ENCODE measurements at places on chromosomes 5 and 9.

- no peak for DNase-seq
Observed at GRCh38 chr5:81359108-81359507, 34.8 kb downstream of the ACOT12 start.

DNA sequence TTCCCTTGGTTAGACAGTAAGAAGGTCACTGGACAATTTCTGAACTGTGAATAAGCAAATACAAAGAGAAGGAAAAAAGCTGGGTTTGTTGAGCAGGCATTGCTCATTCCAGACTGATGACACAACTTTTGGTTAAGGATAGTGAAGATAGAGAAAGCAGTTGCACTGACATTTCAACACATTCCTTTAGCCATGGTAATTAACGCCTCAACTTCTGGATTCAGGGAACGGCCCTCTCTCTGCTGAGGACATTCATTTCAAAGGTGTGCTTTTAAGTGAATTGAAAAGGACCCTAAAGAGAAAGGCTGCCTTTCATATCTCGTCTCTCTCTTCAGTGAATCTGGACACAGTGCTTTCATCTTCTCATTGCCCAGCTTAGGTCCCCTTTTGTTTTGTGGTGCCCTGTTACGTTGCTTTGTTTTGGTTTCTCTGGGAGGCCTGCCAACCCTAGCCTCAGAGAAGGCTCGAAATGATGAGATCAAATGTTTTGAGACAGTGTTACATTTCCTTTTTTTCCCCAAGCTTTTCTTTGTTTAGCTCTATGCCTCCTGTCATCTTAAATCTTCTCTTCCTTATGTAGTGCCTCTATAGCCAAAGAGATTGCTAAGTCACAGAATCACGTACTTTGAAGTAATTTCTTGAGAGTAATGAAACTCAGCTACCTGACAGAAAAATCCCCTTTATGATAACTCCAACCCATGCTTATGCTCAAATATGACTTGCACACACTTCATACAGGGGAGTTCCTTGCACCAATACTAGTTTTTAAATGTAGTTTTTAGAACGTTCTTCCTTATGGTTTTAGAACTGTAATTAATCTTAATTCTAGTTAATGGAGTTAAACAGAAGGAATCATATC is 94.4 kb upstream of the IFNE start:
- peak; percentile 80 for DNase-seq

- no peak for DNase-seq
Observed at GRCh38 chr5:85159395-85159794, 774.7 kb upstream of the EDIL3 start.

DNA sequence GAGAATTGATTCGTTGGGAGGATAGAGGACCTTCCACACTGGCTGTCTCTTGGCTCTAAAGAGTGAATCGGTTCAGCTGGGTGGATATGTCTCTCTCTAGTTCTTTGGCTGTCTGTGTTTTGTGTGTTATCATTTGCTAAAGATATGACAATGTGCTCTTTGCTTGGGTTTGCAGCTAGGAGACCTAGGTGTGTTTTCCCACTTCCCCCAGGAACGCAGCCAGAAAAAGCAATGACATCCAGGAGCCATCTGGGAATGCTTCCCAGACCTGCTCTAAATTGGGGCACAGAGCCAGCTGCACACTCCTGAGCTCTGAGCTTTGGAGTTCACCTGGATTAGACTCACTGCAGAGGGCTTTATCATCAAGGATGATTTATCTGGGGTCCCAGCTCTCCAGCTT is 12.8 kb upstream of the PDZD2 start:
- no peak for DNase-seq

DNA sequence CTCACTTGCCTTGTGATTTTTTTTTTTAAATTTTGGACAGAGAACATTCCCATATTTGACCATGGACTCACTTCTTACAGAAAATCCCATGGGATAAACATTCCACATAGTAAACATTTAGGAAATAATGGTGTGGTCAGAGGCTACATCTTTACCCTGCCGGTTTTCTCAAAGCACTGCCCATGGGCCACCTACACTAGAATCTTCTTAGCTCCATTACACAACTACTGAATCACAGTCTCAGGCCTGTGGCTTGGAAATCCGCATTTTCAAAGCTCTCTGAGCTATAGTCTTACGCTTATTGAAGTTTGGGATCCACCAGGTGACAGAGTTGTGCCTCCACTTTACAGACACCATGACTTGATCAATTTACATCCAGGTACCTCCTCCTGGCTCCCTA is 39.4 kb downstream of the ALG2 start:
- DNase-seq: no peak

- DNase-seq: no peak
Observed at GRCh38 chr9:99823681-99824377, 2.1 kb downstream of the NR4A3 start.

- DNase-seq: no peak
Observed at GRCh38 chr5:12690361-12690760, 786.1 kb upstream of the CTNND2 start.

DNA sequence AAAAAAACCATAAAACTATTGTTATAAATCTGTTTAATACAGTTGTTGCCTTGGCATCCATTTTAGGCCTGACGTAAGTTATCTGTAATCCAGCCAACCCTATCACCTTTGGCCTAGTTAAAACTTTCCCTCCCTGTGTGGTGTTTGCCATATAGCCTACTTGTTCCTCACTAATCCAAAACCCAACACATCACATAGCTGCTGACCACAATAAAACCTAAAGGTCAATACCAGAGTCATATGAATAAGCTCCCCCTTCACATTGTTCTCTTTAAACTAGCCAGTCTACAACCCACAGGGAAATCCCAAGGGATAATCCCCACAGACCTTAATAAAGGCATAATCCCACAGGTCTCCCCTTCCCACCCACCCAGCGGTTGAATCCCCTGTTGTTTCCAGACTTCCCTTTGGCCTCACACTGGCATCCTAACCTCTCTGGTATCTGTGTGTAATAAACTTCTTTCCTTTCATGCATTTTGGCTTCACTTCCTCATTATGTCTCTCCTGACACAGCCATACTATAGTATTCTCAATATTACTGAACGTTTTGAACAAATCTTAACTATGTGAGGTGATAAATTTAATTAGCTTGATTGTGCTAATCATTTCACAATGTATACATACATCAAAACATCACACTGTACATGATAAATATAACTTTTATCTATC is 50.8 kb downstream of the DTWD2 start:
- DNase-seq: no peak

GRCh38 chr9:15738011-15738410 is 185.2 kb downstream of the CCDC171 start:
- DNase-seq: no peak

- DNase-seq: peak; percentile 16
Observed at GRCh38 chr5:175133185-175133584, 310.8 kb downstream of the DRD1 start.

DNA sequence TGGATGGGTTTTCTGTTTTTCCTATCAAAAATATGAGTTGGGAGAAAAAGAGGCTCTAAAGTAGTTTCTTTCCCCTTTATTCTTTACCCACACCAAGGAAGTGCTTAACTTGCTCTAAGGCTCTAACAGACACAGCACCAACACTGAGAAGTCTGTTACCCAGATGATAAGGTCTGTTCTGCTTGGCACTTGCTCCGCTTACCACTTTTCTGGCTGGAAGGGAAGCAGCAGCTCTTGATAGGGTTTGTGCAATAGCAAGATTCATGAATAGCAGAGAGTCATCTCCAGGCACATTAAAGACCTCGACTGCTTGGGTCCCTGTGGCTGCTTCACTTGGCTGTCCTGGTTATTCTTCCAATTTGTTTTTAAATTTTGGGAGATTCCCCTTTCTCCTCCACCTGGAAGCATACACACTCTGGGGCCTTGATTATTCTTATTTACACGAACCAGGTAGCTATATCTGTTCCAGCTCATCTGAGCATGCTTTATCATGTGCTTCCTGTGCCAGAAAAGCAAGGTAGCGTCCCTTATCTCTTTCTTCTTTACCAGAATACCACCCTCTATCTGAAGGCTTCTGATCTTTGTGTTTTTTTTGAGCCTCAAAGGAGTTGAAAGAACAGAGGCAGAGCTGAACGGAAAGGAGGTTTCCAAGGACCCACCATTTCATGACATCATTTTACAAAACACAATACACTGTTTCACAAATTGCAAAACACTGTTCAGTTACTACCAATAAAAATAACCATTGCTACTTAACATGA is 24.8 kb downstream of the PPP3R2 start:
- no peak for DNase-seq

DNA sequence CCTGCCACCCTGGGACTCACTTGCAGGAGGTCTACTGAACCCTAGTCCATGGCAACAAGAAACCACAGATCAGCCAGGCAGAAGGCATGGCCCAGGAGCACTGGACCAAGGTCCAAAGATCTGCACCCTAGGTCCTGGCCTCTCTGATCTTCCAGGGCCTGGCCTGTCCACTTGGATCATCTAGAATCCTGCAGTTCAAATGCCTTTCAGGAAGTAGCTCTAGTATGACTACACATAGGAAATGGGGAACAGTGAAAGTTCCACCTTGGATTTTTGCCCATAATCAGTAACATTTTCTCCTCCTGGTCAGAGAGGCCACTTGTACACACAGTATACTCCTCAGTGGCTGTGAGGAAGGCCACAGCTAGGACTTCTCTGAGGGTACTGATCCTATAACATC is 11.5 kb downstream of the ANXA6 start:
- no peak for DNase-seq

DNA sequence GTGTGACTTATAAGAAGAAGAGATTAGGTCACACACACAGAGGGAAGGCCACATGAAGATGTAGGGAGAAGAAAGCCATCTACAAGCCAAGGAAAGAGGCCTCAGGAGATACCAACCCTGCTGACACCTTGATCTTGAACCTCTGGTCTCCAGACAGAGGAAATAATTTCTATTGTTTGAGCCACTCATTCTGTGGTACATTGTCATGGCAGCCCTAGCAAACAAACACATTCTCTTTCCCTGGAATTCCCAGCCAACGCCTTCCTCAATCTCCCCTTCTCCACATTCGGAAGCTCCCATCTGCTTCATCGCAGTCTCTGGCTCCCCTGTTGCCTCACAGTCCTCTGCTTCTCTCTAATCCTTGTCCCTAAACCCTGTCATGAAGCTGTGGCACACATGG is 16.7 kb downstream of the PTGS1 start:
- DNase-seq: no peak

- no peak for DNase-seq
Observed at GRCh38 chr5:87551911-87552310, 139.2 kb upstream of the CCNH start.

- no peak for DNase-seq
Observed at GRCh38 chr9:117354244-117354847, 60.5 kb downstream of the ASTN2 start.

GRCh38 chr5:114857941-114858551 is 311.7 kb downstream of the TRIM36 start:
- DNase-seq: no peak

DNA sequence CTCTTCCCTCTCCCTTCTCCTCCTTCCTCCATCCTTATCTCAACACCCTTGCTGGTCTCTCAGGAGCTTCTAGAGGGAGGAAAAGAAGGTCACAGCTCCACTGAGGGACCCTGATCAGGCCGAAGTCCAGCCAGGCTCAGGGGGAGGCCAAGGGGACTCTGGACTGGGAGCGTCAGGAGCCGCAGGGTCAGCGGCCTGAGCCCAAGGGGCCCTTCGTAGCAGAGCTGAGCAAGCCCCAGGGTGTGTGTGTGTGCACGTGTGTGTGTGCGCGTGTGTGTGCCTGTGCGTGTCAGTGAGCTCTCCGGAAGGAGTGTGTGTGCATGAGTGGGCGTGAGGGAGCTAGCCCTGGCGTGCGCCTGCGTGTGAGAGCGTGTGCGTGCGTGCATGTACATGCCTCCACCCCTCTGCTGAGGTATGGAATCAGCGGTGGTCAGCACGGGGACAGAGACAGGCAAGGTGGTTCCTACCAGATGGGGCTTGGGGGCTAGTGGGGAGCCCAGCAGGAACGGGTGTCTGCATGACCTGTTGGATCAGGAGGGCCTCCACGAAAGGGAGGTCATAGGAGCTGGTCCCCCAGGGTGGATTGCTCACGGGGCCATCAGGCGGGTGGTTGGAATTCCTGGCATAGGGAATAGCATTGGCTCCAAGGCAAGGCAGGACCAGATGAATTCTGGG is 10.0 kb upstream of the AGPAT2 start:
- no peak for DNase-seq

GRCh38 chr9:34505370-34506120 is 17.2 kb downstream of the ENHO start:
- no peak for DNase-seq

DNA sequence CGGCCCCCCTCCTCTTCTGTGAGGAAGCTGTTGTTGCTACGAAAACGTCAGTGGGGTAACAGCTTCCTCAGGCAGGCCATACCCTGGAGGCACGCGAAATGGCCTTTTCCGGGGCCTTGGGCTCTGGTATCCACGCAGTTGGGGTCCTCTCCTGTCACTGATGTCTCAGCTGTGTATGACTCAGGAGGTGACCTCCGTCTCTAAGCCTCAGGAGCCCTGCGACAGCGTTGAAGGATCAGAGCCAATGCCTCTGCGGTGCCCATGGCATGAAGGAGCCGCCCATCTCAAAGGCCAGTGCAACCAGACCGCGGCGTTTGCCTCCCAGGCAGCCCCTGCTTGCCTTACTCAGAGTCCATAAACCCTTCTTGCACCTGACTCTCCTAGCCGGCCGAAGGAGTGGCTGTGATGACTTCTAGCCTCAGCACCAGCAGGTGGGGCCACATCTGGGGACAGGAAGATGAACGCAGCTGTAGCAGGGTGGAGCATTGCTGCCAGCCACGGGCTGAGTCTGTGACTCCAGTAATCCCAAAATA is 1.0 kb upstream of the MXD3 start:
- peak; percentile 65 for DNase-seq

DNA sequence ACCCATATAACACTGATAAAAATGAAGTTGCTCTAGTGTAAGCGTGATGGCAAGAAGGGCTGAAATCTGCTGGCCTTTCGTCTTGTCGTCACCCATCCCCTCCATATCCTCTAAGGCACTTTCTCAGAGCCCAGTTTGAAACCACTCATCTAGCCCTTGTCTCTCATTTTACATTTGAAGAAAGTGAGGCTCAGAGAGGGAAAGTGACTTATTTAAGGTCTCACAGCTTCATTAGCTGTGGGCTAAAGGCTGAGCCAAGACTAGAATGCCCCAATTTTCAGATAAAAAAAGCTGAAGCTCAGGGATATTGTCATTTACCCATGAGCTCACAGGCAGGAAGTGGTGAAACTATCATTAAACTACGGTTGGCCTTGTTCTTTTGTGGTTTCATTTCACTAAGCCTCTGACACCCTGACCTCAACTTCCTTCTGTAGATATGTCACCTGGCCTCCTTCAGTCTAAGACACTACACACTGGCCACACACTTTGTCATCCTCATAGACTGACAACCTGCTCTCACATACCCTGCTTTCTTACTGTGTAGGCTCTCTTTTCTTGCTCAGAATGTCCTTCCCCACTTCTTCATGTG is 176.7 kb upstream of the DMAC1 start:
- no peak for DNase-seq

All from A549 (cell line).